ENCODE measurements at places on chromosomes 6 and 20.

DNA sequence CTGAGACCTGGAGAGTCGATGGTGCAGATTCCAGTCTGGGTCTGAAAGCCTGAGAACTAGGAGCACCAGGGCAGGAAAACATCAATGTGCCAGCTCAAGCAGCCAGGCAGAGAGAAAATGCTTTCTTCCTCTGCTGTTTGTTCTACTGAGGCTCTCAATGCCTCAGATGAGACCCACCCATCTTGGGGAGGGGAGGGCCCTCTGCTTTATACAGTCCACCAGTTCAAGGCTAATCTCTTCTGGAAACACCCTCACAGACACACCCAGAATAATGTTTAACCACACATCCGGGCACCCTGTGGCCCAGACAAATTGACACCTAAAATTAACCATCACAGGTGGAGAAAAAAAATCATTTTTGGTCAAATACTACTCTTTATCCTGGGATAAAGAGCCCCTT is 89.3 kb upstream of the SLC22A23 start:
- DNase-seq: no peak

- no peak for DNase-seq
These were observed 25.9 kb upstream of the EPB41L1 start for GRCh38 chr20:36128463-36129159.

GRCh38 chr20:41738604-41739206 is 120.5 kb upstream of the CHD6 start:
- no peak for DNase-seq

DNA sequence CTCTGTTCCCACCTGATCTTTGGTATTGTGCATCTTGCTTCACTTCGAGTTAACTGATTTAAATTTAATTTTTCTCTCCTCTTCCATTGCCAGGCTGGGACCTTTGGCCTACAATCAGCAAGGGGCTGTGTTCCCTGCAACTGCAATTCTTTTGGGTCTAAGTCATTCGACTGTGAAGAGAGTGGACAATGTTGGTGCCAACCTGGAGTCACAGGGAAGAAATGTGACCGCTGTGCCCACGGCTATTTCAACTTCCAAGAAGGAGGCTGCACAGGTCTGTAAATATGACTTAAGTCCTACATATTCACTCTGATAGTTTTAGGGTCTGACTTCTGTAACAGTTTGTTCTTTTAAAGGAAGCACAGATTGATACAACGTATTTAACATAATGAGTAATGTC is 412.4 kb downstream of the ARHGAP18 start:
- no peak for DNase-seq

DNA sequence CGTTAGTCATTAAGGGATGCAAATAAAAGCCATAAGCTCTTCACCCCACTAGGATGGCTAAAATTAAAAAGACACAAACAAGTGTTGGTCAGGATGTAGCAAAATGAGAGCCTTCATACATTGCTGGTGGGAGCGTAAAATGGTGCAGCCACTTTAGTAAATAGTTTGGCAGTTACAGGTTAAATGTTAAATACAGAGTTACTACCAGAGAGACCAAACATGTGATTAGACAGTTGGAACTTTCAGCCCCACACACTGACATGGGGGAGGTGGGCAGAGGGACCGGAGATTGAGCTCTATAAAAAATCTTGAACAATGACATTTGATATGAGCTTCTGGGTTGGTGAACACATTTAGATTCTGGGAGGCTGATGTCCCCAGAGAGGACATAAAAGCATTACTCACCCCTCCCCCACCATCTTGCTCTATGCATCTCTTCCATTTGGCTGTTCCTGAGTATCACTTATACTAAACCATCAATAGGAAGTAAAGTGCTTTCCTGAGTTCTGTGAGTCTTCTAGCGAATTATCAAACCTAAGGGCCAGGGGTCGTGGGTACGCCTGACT is 20.4 kb upstream of the ZNF318 start:
- DNase-seq: no peak

- no peak for DNase-seq
These were observed 92.5 kb downstream of the SPTLC3 start for GRCh38 chr20:13101276-13101675.

- no peak for DNase-seq
These were observed 31.7 kb downstream of the GSTA3 start for GRCh38 chr6:52877786-52878185.

- no peak for DNase-seq
These were observed 7.4 kb upstream of the ADTRP start for GRCh38 chr6:11785774-11786579.

GRCh38 chr6:91667596-91667995 is 1080.7 kb upstream of the MAP3K7 start:
- DNase-seq: no peak

DNA sequence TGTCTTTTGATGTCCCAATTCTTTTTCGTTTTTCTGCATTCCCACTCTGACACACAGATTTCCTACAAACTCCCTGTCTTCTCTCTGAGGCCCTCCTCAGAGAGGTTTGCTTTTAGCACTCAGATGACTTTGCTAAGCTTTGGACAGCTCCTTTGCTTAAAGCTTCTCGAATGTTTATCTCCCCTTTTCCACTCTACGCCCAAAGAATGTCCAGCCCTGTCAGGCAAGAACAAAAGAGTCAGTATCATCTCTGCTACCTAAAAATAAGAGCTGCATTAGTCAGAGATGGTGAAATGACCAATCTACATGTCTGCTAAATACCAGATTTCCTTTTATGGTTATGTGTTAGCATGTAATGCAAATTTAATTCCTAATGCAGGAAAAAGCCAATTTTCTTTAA is 56.8 kb downstream of the PREP start:
- no peak for DNase-seq

GRCh38 chr6:87731818-87732661 is 30.0 kb upstream of the AKIRIN2 start:
- DNase-seq: peak; percentile 61

- DNase-seq: peak; percentile 10
These were observed 73.7 kb downstream of the SMLR1 start for GRCh38 chr6:130900913-130901312.

GRCh38 chr6:30889496-30889885 is 5.2 kb downstream of the DDR1 start:
- no peak for DNase-seq

DNA sequence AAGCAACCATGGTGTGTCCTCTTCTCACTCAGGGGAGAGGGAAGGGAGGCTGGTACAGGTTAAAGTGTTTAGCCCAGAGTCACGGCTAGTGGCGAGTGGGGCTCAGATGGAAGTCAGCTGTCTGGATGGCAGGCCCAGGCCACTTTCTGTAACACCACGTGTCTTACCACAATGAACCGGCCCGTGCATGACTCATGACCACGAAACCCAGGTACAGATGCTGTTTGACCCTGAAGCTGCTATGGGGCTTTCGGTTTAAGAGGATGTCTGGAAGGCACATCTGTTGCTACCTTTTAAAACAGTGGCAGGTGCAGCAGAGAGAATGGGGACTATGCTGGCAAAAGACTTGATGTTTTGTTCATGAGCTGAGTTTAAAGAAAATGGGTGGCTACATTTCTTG is 36.5 kb upstream of the MPC1 start:
- no peak for DNase-seq

- no peak for DNase-seq
These were observed 967.6 kb upstream of the GJE1 start for GRCh38 chr6:141165002-141165665.

GRCh38 chr6:120405947-120406346 is 928.3 kb downstream of the TBC1D32 start:
- no peak for DNase-seq

GRCh38 chr20:50592282-50593004 is 82.3 kb downstream of the PTPN1 start:
- DNase-seq: no peak

GRCh38 chr6:134921721-134922261 is 28.1 kb downstream of the ALDH8A1 start:
- no peak for DNase-seq

GRCh38 chr6:49892280-49892679 is 25.9 kb upstream of the CRISP1 start:
- no peak for DNase-seq

GRCh38 chr6:76073281-76073680 is 819 bp upstream of the IMPG1 start:
- DNase-seq: no peak

DNA sequence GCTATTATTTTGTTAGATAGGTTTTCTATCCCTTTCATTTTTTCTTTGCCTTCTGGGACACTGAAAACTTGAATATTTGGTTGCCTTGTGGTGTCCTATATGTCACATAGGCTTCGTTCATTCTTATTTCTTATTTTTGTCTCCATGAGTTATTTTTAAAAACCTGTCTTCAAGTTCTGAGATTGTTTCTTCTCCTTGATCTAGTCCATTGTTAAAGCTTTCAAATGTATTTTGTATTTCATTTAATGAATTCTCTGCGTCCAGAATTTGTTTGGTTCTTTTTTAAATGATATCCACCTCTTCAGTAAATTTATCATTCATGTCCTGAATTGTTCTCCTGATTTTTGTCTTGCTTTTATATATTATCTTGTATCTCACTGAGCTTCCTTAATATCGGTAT is 243.2 kb upstream of the BMP2 start:
- no peak for DNase-seq

GRCh38 chr20:14992153-14992552 is 654.7 kb upstream of the FLRT3 start:
- no peak for DNase-seq

GRCh38 chr6:88137915-88138314 is 28.2 kb downstream of the CNR1 start:
- no peak for DNase-seq

GRCh38 chr20:25323496-25324246 is 67.0 kb downstream of the ABHD12 start:
- no peak for DNase-seq

DNA sequence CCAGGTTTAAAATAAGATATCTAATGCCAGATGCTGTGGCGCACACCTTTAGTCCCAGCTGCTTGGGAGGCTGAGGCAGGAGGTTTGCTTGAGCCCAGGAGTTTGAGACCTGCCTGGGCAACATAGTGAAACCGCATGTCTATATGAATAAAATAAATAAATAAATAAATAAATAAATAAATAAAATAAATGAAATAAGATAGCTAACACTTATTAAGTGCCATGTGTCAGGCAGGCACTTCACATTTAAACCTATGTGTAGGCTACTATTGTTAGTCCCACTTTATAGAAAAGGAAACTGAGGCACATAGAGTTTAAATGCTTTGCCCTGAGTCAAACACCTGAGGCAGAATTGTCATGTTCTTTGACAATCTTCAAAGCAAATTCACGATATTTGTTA is 32.9 kb upstream of the RREB1 start:
- DNase-seq: no peak

DNA sequence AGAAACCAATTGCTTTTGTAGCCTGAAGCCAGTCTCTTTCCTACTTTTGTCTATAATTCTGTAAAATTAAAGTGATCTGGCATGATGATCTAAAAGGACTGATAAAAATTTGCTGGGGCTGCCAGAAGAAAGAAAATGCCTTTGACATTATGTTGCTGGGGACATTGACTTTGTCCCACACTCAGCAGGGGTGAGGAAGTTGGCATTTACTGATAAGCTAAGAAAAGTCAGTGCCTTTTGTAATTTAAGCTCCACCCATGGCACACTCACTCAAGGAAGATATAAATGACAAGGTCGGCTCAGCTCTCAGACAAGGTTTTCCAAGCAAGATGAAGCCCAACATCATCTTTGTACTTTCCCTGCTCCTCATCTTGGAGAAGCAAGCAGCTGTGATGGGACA is at the start of gene SEMG1:
SEMG1 (plus strand) TSS at position 309 of the 400 bp plus-strand sequence; CDS start at position 330, 21 bp downstream.
- no peak for DNase-seq

DNA sequence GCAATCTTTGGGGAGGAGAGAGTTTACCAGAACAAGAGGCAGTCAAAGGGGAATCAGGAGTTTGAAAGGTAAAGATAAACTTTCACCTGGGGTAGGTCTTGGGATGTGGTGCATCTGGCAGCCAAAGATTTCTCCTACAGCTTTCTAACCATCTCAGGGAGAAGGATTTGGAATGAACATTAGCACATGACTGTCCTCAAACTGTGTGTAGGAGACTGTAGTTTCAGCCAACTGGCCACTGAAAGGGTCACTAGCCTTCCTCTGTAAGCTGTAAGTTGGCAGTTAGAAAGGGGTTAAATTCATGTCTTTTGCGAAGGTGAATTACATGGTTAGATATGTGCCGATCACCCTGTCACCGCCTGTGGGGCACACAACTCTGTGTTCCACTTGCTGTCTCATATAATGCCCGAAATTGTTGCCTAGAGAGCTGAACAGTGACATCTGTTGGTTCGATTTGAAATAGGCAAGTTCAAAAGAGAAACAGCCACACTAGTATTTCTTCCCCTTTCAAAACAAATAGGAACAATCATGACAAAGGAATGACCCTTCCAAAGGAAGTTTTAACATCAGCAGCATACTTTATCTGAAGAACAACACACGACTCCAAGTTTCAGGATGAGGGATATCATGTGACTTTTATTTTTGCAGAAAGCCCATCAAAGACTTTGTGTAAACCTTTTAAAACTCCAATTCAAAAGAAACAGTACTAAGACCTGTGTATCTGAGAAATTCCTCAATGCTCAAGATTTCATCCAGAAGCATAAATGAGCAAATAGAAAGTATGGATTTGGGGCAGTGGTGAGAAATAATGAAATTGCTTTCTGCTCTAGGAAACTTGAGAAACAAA is 1.1 kb upstream of the OPN5 start:
- peak; percentile 83 for DNase-seq

DNA sequence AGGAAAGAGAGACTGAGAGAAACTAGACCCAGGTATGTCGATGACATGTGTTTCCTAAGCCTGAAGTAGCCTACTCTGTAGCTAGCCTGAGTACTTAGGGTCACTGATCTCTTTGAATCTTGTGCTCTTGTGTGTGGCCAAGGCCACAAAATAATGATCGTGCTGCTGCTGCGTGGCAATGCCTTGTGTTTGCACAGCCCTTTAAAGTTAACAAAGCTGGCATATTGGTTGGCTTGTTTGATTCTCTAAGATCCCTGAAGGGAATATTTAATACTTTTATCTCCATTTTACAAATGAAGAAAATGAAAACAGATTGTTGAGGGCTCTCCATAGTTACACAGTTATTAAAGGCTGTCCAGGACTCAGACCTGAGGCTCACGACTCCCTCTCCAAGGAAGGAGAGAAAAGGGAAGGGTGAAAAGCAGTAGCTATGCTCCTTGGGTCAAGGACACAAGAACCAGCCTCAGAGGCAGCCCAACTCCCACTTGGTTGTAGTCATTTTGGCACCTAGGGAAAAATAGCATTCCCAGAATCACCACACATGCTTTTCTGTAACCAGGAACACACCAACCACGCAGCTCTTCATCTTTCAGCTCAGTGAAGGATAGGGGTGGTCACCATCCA is 130.7 kb downstream of the LRFN2 start:
- DNase-seq: no peak

GRCh38 chr6:37131104-37131959 is 38.6 kb upstream of the PIM1 start:
- DNase-seq: no peak

GRCh38 chr6:158439255-158439654 is 120.6 kb upstream of the TMEM181 start:
- no peak for DNase-seq

DNA sequence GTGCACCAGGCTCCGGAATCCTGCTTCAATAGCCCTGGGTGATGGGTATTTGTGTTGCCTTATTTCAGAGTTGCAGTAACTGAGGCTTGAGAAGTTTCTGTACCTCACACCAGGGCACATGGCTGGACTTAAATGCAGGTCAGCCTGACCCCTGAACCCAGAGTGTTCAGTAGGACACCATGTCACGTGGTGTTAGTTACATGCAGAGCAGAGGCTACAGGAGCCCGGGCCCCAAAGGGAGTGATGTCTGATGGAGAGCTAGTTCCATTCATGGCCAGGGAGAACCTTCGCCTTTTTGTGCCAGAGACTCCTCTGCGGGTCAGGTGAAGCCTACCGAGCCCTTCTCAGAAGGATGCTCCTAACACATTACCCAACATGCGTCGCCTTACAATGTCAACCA is 161.4 kb upstream of the CST7 start:
- DNase-seq: no peak

- DNase-seq: peak; percentile 26
These were observed 40.0 kb downstream of the EFCAB8 start for GRCh38 chr20:32898729-32899128.
